ENCODE measurements at places on chromosomes 3 and 15. TPM values are rescaled to one million over a fixed set of nuclear protein-coding genes. Genes with fewer than 3 reads are reported as not detected.
A peak's percentile ranks its signal among the peaks of the same experiment; 100 is the strongest.

- DNase-seq = no peak
- H3K4me1 ChIP-seq = no peaks in the 10 kb centered on the region
- H3K27me3 ChIP-seq = no peaks in the 10 kb centered on the region
- H3K27ac ChIP-seq = no peak overlapping the region
Measured at GRCh38 chr15:75235760-75236729, 22.1 kb upstream of the GOLGA6C start.

The PLS1 gene
- 0.13 TPM for polyA plus RNA-seq

The MED12L gene
- polyA plus RNA-seq = 0.07 TPM

DNA sequence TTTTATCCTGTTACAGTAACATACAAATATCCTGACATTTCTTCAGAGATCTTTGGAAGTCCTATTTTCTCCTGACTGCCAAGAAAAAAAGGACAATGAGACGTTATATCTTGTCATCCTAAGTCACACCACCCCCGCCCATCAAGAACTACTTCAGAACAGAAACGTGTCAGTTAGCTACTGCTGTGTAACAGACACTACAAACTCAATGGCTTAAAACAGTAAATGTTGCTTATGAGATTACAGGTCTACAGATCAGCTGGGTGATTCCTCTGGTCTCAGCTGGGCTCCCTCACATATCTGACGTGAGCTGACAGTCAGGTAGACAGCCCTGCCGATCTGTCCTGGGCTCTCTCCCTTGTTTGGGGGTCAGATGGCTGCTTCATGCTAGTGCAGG is 20.5 kb upstream of the CCDC174 start:
- H3K36me3 ChIP-seq = no peaks in the 10 kb centered on the region
- no peak overlapping the region for H3K4me3 ChIP-seq
- H3K4me1 ChIP-seq = no peaks in the 10 kb centered on the region

DNA sequence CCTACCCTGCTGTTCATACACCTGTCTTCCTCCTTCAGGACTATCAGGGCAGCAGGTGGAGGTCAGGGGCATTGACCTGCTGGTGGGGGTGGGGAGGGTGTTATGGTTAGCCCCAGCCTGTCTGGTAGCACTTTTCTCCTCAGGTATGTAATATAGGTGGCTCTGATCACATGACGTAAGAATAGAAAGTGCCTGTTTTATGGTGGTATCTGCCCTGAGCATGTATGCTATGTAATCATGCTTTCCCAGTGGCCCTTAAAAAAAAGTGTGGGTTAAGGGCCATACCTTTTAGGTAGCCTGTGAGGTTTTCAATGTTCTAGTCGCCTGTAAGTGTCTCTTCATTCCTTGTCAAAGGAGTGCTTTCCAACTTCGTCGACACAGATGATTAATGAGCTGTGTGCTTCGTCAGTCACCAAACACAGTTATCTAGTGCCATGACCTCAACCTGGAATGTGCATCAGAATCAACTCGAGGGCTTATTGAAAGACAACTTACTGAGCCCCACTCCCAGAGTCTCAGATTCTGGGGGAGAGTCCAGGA is 86.3 kb downstream of the KLHL25 start:
- H3K4me3 ChIP-seq = no peak overlapping the region
- peaks cover 4% of the 10 kb centered on the region for H3K36me3 ChIP-seq
- H3K4me1 ChIP-seq = peaks cover 49% of the 10 kb centered on the region
- DNase-seq = no peak
- peak overlapping the region; percentile 96 for H3K27ac ChIP-seq
